ENCODE measurements at places on chromosomes 7 and 10.

DNA sequence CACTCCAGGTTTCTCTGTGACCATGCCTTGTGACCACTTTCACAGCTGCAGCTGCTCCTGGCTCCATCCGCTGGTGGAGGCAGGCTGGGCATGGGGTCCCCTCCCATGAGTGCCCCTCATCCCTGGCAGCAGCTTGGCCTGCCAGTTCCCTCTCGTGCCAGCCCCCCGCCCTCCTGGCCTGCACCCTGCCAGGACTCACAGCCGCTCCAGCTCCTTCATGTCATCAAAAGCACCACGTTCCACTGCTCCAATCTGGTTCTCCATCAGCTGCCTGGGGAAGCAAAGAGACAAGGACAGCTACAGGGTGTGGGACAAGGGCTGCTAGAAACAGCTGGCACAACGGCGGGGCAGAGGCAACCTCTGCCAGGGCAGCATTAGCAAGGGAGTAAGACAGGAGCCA, 22.6 kb downstream of the SLIT1 start:
- DNase-seq = no peak

DNA sequence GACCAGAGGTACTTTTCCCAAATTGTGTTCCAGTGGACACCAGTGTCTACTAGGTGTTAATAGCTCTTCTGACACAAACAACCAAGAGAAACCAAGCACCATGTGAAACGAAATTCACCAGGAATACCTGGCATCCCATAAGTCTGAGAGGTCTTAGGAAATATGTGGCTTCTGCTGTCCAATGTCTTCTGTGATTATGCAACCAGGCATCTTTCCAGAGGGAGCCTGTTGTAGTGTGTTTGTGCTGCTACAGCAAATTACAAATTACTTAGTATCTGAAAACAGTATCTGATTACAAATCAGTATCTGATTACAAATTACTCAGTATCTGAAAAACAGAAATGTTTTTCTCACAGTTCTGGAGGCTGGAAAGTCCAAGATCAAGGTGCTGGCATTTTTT, 133.6 kb upstream of the NPVF start:
- no peak for DNase-seq

DNA sequence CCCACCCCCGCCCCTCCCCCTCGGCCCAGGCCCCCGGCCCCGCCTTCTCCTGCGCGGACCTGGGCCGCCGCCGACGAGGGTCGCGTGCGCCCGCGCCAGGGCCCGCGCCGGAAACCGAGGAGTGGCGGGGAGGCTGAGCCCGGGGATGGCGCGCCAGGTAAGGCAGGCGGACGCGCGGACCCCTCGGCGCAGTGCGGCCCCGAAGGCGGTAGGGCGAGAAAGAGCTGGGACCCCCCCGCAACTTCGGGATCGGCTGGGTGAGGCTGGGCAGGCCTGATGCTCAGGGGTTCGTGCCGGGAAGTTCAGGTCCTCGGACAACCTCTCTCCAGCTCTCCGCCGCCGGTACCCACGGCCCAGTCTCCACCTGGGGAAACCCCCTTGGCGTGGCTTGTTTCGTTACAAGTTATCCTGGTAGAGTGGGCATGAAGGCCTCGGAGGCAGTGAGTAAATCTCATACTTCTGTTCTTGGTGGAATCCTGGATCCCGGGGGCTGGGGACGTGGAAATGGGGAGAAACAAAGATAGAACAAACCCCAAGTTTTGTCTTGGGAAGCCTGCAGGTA, 58.4 kb downstream of the ZNF467 start:
- DNase-seq = no peak

GRCh38 chr7:149125189-149125862, 798 bp downstream of the ZNF425 start:
- DNase-seq = peak; percentile 35

DNA sequence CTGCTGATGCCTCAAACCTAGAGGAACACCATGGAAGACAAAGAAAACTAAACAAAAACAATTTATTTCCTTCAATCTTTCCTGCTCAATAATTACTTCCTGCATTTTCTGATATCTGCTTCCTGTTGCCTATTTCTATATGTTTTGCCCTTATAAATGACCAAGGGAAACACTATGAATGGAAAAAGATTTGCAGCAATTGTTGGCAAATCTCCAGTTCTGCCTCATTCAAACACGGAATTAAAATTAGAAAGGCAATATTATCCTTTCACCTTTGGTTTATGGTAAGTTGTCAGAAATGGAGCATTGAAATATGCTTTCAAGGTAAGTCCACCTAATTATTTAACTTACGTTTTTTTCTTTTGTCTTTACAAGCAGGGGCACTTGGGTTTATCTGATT, 552.2 kb upstream of the ANKRD30A start:
- no peak for DNase-seq

- DNase-seq = peak; percentile 65
Observed at GRCh38 chr10:78551184-78552005, 517.4 kb upstream of the ZMIZ1 start.

GRCh38 chr10:97095701-97096260, 90.0 kb downstream of the SLIT1 start:
- DNase-seq = no peak

DNA sequence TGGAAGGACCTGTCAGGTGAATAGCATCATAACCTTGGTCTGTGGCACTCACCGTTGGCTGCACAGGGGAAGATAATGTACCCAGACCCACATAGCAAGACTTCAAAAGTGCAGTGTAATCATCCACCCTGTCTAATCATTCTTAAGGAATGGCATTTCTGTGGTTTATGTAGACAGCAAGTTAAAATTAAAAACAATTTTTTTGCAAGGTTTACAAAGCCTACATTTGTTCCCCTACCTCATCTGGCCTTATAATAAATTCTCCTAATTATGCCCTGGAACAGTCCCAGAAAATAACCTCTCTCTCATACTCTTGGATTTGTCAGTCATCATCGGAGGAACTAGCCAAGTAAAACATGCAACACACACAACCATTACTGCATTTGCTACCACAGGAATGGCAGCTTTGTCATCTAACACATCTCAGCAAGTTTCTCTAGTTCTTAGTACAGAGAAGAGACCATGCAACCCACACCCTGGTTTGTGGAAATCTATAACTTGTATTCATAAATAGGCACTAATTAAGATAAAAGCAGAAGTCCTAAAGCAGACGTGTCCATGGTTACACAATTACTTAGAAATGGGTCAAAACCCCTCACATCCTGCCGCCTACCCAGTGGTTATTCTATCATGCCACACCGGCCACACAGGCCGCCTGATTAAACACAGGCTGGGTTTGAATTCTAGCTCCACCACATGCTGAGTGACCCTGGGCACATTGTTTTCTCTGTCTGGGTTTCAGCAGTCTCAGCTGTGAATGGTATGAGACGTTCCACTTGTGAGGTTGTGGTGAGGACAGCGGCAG, 19.1 kb downstream of the ABLIM1 start:
- peak; percentile 26 for DNase-seq

- no peak for DNase-seq
Observed at GRCh38 chr7:149456506-149457421, 4.1 kb downstream of the ZNF777 start.

- no peak for DNase-seq
Observed at GRCh38 chr7:44576228-44576627, 2.5 kb upstream of the DDX56 start.

DNA sequence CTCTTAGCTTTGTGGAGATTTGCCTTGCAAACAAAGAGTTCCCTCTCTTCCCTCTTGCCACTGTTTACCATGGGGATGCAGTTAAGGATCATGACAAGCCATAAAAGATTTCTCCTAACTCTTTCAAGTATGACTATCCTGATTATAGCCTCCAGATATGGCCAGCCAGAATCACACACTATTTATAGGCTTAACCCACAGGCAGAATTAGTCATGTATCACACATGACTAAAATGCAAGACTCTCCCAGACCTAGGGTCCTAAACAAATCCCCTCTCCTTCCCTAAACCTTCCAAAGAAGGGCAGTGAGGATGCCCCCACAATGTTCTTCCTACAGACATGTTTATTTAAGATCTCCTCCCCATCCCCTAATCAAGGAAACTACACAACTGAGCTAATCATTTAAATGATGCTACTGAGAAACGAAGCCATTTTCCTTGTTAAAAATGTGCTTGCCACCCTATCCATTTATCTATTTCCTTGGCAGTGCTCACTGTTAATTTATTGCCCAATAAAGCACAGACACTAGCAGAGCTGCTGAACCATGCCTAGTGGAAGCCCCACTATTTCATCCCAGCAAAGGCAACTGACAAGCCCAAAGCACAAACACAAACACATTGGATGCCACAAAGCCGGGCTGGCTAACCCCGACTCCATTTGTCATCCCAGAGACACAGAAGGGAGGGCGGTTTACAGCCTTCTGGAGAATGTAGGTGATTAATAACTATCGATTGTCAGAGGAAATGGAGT, 363.4 kb downstream of the KCNMA1 start:
- no peak for DNase-seq

DNA sequence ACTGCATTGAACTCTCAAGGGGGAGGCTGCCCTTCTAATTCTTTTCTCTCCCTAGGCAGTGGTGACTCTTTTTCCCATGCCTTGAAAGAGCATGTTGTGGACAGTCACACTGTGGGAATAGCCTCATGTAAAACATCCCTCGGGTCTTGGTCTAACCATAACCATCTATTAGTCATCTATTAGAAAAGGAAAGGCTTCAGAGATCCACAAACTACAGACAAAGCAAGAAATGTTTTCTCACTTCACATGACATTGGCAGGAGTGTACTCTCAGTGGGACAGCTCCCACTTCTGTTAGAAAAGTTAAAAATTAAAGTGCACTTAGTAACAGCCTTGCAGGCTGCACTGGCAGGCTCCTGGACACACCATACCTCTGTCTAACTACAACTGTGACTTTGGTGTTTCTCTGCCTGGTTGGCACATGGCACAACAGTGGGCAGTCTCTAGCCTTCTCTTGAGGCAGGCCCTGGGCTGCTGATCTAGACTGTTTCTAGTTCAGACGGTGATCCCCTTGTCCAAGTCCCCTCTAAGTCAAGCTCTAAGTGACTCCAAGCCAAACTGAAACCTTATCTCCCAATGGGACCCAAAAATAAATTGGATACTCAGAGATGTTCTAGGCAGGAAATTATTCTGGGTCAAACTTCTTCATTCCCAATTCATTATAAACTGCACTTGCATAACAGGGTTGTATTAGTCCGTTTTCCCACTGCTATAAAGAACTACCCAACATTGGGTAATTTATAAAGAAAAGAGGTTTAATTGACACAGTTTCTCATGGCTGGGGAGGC, 57.9 kb upstream of the ITGB1 start:
- no peak for DNase-seq

All from iPS-NIHi11 (cell line).